ENCODE measurements at places on chromosomes 3 and 15.

- no peak for DNase-seq
Observed at GRCh38 chr3:162933656-162934055, 1437.0 kb downstream of the OTOL1 start.

DNA sequence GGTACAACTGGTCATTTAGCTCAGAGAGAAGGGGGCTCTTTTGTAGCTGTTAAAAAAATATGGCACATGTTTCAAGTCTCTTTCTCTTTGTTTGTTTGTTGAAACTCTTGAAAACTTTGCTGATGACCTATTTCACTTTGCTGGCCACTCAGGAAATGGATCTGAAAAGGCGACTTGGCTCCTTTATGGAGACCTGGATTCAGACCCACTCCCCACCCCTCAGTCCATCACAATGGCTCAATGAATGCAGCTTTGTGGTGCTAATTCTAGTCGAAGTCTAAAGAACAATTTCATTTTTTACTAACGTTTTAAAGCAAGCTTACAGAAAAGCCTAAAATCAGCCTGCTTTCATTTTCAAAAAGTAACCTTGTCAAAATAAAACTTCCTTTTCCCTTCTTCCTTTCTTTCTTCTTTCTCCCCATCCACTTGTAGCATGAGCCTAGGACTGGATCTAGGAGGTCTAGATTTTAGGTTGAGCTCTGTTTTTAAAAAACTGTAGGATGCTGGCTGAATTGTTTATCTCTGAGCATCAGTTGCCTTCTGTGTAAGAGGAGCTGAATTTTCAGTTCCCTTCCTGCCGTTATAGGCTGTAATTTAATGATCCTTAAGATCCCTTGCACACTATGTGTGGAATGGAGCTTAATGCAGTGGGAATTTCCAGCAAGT is 165.5 kb upstream of the FEZF2 start:
- DNase-seq: no peak

DNA sequence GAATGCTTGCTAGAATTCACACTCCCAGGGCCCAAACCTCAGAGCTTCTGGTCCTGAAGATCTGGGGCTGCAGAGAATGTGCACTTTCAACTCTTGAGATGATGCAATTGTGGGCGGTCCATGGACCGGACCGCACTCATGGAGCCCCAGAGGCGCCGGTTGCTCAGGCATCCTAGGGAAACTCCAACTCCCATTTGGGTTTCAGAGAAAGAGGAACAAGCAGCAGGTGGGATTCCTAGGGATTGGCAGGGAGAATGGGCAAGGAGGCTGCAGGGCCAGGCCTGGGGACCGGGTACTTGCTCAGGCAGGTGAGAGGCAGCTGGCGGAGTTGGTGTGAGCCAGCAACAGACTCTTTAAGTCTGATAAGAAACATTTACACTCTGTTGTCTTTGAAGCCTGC is 3.5 kb downstream of the NOX5 start:
- no peak for DNase-seq

DNA sequence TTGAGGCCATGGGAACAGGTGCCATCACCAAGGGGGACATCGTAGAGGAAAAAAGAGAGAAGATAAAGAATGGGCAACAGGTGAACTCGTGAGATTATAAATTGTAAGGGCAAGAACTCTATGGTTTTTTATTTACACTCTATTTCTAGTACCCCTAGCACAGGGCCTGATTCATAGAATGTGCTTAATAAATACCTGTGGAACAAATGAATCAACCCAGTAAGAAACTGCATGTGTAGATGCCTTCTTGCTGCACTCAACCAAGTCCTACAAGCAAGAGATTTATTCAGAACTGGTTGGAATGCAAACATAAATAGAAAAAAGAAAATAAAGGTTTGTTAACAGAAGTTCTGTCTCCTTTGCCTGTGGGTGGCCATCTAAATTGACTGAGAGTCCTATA is 18.7 kb upstream of the KPNA1 start:
- no peak for DNase-seq

DNA sequence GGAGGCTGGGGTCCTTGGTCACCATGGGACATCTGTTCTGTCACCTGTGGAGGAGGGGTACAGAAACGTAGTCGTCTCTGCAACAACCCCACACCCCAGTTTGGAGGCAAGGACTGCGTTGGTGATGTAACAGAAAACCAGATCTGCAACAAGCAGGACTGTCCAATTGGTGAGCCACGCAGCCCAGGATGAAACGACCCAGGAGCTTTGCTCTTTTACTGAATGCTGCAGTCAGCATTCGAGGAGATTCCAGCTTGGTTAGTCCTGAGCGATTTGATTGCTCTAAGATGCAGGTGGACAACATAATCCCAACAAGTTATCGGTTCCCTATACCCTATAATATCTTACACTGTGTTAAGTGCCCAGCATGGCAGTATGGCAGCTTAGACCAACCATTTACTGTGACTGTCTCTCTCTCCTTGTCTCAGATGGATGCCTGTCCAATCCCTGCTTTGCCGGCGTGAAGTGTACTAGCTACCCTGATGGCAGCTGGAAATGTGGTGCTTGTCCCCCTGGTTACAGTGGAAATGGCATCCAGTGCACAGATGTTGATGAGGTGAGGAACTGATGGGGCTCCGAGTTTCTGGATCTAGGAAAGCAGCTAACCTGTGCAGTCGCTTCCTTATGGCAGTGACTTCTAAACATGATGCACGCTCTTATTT is 7.8 kb downstream of the THBS1 start:
- DNase-seq: no peak

All from activated T-cell treated with anti-CD3 and anti-CD28 coated beads for 4 hours (primary cell).